ENCODE measurements at places on chromosomes 5 and 9. TPM values are rescaled to one million over a fixed set of nuclear protein-coding genes. Genes with fewer than 3 reads are reported as not detected.

ERMP1 gene
- total RNA-seq: 34.1 TPM

PKD2L2 gene
- total RNA-seq: not detected

DNA sequence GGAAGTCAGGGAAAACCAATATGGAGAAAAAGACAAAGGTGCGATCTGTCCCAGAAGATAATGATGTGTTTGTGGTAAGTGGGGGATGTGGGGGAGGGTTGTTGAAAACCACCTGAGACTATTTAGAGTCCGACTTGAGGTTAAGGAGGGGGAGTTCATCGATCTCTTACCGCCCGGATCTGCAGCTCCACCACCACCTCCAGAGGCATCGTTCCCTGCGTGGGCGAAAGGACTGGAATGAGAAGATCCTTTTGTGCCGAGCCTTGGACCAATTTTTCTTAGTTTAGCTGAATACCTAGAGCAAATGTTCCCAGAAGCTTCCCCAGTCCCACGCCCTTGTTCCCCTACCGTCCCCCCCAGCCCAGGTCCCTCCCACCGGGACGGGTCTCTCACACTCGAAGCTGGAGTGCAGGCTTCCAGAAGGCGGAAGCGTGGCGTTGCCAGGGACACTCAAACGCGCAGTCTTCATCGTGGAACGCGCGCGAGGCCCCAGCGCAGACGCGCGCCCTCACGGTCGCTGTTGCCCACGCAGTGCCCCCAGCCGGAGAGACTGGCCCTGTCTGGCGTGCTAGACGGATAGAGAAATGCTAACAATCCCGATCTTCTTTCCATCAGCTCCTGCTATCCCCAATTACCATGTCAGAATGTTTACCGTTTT, at the start of gene SPATA6L:
SPATA6L (minus strand) TSS at position 439 of the 658 bp plus-strand sequence; CDS start at position 209, 230 bp downstream.
- DNase-seq: peak; percentile 84

TAF9 gene
- total RNA-seq: 36.8 TPM

DNA sequence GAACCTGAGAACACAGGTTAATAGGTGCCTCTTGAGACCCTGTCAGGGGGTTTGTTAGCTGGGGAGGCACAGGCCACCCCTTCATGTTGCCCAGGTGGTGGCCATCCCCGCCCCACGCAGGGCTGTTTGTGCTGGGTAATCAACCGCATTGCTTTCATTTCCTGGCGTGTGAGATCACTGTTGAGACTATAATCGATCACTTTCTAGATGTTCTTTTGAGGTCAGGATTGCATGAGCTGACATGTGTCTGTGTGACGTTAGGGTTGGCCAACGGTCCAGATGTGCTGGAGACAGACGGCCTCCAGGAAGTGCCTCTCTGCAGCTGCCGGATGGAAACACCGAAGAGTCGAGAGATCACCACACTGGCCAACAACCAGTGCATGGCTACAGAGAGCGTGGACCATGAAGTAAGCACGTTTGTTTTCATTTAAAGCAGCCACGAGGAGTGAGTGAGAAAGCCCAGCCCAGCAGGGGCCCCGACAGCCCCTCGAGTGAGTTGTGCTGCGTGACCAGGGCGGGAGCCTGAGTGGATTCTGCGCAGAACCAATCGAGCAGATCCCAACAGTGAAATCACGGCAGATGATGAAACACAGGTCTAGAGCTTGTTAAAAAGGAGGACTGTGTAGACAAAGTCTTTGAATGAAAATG, 115.0 kb upstream of the CACNA1B start:
- DNase-seq: no peak

ADAMTS16 gene
- total RNA-seq: 0.26 TPM

DNA sequence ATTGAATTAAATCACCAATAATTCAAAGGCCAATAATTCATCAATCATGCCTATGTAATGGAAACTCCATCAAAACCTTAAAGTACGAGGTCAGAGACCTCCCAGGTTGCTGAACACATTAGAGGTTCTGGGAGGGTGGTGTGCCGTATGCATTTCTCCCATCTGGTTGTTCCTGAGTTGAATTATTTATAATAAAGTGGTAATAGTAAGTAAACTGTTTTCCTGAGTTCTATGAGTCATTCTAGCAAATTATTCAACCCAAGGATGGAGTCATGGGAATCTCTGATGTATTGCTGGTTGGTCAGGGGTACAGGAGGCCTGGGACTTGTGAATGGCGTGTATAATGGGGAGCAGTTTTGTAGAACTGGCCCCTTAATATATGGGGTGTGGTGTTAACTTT, 191.7 kb downstream of the CARTPT start:
- DNase-seq: no peak

DNA sequence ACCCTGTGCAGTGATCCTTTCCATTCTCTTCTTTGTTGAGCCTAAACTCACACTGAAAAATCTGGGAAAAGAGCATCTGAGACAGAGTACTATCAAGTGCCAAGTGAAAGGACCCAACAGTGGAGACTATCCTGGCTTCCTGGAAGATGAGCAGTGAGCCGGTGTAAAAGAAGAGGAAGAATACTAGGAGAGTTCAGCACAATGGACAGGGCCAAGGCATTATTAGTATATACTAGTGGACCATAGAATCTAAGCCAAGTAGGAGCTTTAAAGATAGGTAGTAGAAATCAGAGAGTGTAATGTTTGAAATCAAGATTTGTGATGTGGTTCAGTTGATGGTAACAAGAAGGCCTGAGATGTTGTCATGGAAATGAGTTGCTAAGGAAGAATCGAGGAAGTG, 140.8 kb downstream of the CAMK4 start:
- no peak for DNase-seq

GRCh38 chr5:87754009-87754757, 341.5 kb upstream of the CCNH start:
- no peak for DNase-seq

DNA sequence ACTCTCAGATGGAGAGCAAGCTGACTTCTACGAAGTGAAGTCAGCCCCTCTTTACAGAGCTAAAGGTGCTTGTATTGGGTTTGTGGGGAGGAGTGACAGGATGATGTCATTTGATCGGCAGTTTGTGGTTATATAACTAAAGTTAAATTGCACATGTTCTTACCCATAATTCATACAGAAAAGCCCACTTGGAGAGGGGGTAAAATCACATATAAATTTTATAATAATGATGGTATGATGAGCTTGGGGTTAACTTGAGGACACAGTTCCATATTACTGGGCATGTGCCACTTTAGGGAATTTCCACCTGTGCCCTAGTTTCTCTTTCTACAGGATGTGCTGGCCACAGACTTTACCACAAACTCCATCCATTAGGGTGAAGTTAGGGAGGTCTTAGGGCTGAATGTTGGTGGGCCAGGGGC, 1178.6 kb upstream of the CDH9 start:
- DNase-seq: no peak

GRCh38 chr9:95171001-95171400, 146.5 kb downstream of the FANCC start:
- DNase-seq: no peak

Measured in mucosa of descending colon (tissue), 3 donors.